ENCODE measurements at places on chromosomes 5 and 9.

DNA sequence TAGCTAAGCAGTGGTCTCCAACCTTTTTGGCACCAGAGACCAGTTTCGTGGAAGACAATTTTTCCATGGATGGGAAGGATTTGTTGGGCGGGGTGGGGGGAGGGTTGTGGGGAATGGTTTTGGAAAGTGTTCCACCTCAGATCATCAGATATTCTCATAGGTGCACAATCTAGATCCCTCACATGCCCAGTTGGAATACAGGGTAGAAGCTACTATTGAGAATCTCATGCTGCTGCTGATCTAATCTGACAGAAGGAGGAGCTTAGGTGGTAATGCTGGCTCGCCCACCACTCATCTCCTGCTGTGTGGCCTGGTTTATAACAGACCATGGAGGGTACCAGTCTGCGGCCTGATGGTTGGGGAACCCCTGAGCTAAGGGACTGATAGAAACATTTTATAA lies 662.7 kb upstream of the RGMB start:
- no peak for DNase-seq

DNA sequence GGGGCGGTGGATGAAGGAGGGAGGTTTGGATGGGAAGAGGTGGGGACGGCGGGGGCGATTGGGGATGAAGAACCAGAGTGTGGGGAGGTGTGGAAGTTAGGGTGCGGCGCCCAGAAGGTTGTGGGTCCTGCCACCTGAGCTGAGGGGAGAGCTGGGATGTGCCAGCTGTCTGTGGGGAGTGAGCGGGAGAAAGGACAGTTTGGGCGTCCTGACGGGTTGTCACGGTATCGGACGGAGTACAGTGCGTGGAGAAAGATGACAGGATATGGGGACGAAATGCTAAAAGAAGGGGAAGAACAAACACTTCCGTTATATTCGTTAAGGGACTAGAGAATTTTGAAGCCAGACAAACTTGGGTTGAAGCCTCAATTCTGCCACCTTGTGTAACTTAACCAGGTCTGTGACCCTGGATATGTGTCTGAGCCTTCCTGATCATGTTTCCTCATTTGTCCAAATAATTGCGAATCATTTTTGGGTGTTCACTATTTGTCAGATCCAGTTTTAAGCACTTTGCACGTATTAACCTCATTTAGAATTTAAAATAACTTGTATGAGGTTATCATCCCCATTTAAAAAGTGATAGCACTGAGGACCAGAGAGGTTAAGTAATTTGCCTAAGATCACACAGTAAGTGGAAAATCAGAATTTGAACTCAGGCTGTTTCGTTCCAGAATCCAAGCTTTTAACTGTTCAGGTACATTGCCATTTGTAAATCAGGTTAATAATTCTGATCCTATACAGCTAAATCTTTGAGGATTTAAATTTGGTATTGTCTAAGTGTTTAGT lies 689 bp downstream of the CNTRL start:
- DNase-seq, result no peak

DNA sequence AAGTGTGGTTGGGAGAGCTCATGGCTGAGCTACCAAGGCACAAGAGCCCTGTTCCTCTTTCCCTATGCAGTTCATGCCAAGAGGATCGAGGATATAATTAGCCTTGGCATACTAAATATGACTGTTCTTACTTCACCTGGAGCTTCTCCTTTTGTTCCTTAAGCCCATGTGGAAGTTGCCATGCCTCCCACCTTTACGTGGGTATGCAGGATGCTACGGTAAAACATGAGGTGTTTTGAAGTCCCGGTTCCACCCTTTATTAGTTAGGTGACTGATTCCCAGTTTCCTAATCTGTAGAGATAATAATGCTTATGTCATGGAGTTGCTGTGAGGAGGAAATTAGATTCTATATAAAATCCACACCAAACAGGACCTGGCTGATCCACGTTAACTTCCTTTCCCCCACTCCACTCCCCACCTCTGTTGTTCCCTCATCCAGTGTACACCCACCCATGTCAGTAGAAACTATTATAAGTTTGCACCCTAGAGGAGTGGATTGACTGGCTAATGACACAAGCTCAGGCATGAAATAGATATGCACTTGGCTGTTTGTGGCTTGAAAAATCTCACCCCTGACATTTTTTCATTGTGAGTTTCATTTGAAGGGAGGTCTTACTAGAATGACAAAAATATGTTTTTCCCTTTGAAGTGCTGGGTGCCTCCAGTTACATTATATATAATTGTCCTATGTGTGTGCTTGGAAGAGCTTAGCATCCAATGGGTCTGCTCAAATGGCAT lies 36.8 kb upstream of the SHOC1 start:
- DNase-seq, result no peak

DNA sequence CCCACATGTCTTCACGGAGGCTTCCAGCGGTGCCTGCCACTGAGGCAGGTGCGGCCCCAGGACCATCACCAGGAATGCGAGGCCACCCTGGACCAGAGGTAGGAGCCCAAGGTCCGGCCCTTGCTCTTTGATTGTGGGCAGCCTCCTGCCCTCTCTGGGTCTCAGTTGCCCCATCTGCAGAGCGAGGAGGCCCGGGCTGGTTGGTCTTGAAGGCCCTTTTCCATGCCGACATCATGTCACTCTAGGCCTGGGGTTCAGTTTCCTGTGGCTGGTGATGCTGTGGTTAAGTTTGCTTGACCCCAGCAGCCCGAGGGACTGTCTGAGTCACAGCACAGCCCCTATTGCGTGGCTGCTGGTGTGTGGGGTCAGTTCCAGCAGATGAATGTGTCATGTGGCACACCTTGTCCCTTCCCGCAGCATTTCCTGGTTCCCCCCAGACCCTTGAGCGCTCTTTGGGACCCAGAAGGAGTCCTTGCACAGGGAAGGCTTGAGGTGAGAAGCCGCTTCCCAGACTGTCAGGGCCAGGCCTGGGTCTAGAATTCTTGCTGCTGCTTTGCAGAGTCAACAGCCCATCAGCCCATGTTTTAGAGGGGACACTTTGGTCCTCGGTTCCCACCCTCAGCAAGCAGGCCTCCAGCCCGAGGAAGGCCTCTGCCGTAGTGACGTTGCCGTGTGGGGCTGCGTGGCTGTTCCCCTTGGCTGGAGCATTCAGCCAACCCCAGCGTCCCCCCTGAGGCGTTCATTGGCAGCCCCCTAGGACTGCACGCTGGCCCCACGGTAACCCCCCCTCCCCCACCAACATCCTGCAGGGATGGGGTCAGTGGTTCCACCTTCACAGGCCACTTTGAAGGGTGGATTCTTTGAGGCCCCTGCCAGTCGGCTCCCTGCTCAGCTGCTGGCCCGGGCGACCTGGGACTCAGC lies 31.0 kb upstream of the HMCN2 start:
- DNase-seq, result no peak

- DNase-seq, result no peak
Observed at GRCh38 chr9:96100385-96101300, 201.3 kb downstream of the HSD17B3 start.

- no peak for DNase-seq
Observed at GRCh38 chr5:90446961-90447360, 27.6 kb downstream of the MBLAC2 start.

DNA sequence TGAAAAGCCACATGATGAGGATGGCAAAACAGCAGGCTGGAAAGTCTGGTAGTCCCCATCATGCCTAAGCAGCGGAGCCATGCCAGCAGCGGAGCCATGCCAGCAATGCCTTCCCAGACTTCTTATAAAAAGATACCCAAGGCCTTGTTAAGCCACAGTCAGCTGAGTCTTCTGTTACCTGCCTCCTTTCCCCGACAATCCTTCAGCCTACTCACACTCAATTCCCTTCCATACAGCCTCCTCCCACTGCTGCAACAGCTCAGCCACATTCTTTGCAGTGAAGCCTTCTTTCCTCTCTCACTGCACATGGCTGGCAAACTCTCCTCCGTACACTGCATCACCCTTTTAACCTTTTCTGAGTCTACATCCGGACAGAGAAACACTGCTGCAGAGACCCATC lies 114.9 kb downstream of the AUH start:
- no peak for DNase-seq

GRCh38 chr5:33475706-33476105 lies 34.9 kb downstream of the TARS1 start:
- DNase-seq, result no peak

- no peak for DNase-seq
Observed at GRCh38 chr5:73031839-73032238, 76.0 kb downstream of the FCHO2 start.

GRCh38 chr5:101012880-101013279 lies 109.8 kb upstream of the ST8SIA4 start:
- DNase-seq, result no peak

DNA sequence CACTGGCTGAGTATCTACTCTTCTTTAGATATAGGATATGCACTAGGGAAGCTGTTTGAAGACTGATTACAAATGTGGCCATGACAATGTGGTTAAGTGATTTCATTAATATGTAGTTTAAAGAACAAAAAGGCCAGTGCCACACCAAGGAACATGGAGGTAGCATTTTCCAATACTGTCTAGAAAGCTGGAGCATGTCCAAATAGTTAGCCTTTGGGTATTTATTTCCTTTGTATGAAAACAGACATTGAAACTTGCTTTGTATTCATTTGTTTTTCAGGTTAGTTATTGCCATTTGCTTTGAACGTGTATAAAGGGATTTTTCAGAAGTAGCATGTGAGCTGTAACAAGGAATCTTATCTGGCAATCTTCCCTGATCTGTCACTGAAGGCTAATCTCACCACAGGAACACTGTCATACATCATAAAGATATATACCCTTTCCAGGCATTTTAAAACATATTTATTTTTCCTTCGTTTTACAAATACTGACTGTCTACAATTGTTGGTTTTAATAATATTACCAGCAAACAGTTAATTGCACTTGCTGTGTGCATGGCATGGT lies 93.4 kb downstream of the PLPPR1 start:
- DNase-seq, result no peak

DNA sequence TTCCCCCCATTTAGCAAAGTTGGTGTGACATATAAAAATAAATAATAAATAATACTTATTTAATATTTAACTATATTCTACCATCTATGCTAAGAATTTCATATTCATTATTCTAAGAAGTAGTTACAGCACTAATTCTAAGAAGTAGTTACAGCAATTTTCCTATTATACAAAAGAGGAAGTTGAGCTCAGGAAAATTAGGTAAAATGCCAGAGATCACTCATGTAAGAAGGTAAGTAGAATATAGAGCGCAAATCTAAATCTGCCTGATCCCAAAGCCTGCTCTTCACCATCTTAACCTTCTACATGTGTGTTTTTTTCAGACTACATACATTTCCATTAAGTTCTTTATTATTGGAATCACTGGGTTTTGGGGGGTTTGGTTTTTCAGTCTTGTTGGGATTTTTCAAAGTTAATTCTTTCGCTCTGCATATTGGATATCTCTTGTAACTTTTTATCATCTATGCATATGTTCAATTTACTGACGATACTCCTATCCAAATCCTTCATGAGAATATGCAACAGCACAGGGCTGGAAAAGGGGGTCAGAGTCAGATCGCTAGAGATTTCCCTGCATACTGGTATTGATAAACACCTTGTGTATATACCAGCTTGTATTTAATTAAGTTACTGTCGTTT lies 852.1 kb downstream of the MAT2B start:
- no peak for DNase-seq

DNA sequence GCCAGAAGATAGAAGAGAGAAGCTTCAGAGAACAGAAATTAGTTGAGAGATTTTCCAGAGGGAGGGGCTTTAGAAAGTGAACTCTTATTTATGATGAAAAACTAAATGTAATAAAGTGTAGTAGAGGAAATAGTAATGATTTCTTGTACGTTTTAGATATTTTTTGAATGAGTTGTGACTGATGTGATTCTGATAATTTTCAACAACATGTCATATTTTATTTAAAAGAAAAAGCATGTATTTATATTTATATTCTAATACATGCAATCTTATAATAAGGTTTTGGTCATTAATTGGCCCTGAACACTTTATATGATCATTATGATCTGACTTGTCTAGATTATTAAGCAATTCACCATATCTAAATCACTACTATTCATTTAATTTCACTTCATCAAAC lies 735.2 kb upstream of the CDH9 start:
- DNase-seq, result no peak

DNA sequence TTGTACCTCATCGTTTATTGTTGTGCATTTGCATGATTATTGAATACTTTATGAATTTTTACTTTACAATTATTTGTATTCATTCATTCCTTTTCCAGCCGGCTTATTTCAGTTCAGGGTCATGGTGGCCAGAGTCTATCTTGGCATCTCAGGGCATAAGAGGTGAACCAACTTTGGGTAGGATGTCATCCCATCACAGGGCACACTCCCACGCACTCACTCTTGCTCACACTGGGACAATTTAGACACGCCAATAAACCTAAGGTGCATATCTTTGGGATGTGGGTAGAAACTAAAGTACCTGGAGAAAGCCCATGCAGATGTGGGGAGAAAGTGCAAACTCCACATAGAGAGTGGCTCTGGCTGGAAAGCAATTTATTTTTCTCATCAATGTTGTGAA lies 158.1 kb upstream of the MAST4 start:
- no peak for DNase-seq

DNA sequence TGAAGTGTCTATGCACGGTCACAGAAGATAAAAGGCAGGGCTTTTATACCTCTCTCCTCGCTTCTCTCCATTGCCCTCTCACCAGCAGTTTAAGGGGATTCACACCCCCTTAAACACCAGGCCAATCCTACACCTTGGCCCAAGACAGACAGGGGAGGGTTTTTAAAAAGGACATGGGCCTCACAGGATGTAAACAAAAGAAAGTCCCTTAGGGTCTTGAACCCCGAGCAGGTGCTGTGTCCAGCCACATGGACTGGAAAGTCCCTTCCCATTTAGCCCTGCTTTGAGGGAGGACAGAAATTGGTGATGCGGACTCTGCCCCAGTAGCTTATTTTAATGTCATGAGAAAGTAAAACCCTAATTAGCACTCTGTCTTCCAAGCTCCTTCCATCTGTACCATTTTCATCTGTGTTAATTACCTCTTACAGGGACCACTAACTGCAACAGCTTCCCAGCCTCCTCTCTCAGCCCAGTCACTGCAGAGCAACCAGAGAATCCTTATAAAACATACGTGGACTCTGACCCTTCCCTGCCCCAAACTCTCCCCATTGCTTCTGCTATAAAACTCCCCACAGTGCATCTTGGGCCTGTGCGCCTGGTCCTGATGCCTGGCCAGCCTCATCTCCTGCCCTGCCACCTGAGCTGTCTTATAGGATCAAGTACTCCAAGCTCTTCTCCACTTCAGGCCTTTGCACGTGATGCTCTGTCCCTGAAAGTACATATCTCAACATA lies 16.7 kb downstream of the WHRN start:
- DNase-seq, result no peak

GRCh38 chr5:10406651-10407050 lies 35.0 kb upstream of the ROPN1L start:
- DNase-seq, result no peak

- no peak for DNase-seq
Observed at GRCh38 chr5:132104556-132104955, 31.0 kb downstream of the CSF2 start.

- DNase-seq, result no peak
Observed at GRCh38 chr5:173196133-173196952, 38.7 kb downstream of the NKX2-5 start.

- DNase-seq, result no peak
Observed at GRCh38 chr9:131676431-131676972, 63.4 kb downstream of the RAPGEF1 start.

GRCh38 chr9:84671586-84672521 lies 2.3 kb downstream of the NTRK2 start:
- no peak for DNase-seq

GRCh38 chr9:126030716-126031115 lies 283.5 kb downstream of the PBX3 start:
- no peak for DNase-seq

All from stimulated activated CD4-positive, alpha-beta T cell treated with anti-CD3 and anti-CD28 coated beads, Interleukin-1b, Interleukin-23, amount 100 ng/mL, for 1 hour (primary cell).